ENCODE measurements at places on chromosomes 6 and 20. TPM values are rescaled to one million over a fixed set of nuclear protein-coding genes. Genes with fewer than 3 reads are reported as not detected.

The REM1 gene
- 3.4 TPM for total RNA-seq

The WFDC12 gene
- total RNA-seq: not detected

The BTNL2 gene
- total RNA-seq: not detected

The PSMB9 gene
- 12.5 TPM for total RNA-seq

The AK9 gene
- total RNA-seq: 2.1 TPM

The SRSF12 gene
- total RNA-seq: 0.54 TPM

The SLC52A3 gene
- not detected for total RNA-seq

The DACT2 gene
- total RNA-seq: 7.8 TPM

The ZHX3 gene
- 24.6 TPM for total RNA-seq

The ULBP1 gene
- 2.0 TPM for total RNA-seq

The F13A1 gene
- not detected for total RNA-seq

The SYTL3 gene
- total RNA-seq: 5.2 TPM

The PDYN gene
- not detected for total RNA-seq

The CLDN20 gene
- not detected for total RNA-seq

The FABP7 gene
- total RNA-seq: not detected

The OOEP gene
- total RNA-seq: not detected

The KCNK17 gene
- not detected for total RNA-seq

The VPS16 gene
- total RNA-seq: 31.1 TPM

The LY6G6C gene
- total RNA-seq: not detected

All from cardiac atrium fibroblast (primary cell).